Stimulated activated naive CD4-positive, alpha-beta T cell treated with Interleukin-2 at 50 U/mL for 16 hours (primary cell): ENCODE measurements at places on chromosomes 12 and 14.

DNA sequence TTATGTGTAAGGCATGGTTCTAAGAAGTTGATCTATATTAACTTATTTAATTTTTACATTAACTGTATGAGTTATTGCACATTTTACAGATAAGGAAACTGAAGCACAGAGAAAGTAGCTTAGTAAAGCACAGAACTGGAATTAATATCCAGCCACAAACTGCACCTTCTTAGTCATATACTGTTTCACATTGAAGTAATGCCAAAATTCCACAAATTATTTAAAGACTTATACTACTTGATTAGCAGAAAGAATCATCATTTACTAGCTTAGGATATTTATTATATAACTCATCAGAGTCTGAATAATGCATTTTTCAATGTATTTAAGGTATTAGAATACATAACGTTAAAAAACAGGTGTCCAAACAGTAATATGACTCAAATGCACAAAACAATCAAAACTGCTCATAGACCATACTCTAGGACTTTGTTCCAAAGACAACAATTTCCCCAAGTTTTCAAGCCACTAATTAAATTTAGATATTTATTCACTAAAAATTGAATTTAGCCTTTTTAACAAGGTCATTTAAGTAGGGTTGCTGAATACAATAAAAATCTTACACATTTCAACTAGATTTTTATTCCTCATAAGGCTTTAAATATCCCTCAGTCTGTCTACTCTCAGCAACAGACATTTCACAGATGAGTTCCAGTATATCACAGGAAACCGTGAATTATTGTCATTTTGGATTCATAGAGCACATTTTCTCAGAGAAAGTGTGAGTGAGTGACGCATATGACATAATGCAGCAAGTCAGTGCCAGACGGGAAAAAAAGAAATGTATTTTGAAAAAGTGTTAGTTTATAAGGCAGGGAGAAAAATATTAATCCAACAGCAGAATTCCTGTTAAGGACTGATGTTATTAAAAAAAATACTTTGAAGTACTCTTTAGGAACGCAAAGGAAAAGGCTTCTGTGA, 782.5 kb downstream of the TMTC2 start:
- DNase-seq, result no peak

GRCh38 chr12:48486679-48487078, 4.4 kb downstream of the C12orf54 start:
- DNase-seq, result no peak

DNA sequence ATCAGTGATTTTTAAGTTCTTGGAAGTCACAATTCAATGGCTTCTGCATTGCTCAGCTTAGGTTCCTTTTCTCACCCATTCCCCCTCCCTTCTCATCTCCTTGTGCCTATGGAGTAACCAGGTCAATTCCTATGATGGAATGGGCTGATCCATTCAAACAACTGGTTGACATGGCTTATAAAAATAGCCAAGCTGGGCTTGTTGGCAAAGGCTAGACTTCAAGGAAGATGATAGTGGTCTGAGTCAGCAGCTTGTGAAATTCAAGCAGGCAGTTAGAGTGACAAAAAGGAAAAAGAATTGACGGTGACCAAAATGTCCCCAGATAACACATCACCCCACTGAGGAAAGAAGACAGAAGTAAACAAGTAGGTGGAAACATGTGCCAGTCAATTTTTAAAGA, 119.9 kb upstream of the PCED1B start:
- DNase-seq, result no peak

- no peak for DNase-seq
Measured at GRCh38 chr12:124188084-124188483, 106.8 kb upstream of the RFLNA start.

DNA sequence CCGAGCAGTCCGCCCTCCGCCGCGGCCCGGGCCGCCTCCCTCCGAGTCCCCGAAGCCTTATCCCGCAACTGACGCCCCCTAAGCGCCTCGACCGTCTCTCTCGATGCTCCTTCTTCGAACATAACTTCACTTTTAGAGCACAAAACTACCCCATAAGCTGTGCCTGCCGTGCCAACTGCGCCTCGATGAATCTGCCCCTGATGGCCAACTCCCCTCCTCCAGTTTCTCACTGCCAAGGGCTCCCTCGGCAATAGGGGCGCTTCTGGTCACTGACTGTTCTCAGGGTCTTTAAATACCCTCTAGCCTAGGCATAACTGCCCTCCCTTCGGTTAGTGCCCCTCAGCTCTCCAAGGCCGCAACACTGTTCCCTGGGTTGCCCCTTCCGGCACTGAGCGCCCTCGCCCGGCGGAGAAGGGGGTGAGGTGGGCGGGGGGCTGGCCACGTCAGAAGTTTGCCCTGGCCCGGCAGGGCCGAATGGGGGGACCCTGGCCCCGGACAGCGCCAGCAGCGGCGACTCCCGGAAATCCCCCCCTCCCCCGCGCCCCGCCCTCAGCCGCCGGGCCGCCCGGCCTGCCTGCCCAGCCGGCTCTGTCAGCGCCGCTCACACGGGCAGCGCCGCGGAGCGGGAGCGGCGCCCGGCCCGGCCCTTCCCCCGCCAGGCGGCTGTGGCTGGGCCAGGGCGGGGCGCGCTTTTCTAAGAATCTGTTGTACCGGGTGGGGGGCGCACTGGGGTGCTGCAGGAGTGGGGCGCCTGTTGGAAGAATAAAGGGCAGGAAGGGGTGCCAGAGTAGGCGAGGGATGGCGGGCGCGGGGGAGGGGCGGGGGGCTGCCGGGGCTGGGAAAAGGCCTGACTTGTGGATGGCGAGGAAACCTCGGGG, 10.6 kb downstream of the RARG start:
- peak; percentile 53 for DNase-seq

DNA sequence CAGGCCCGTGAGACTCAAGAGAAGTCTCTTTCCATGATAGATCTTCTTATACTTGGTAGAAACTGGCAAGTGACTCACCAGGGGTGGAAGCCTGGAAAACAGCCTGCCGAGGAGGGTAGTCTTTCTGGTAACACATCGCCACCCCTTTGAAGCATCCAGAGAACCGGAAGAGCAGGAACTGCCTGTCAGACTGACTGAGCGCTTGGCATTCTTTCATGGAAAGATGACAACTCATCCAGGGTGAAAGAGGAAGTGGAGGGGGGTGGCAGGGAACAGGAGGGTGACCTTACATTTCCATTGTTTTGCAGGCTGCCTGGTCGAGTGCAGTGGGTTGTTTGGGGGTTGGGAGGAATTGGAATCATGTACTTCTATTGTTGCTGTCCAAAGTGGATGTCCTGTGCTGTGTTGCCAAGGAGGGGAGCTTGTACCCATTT, 34.5 kb downstream of the PRKCH start:
- DNase-seq, result peak; percentile 50

- no peak for DNase-seq
Measured at GRCh38 chr12:92905811-92906554, 23.1 kb downstream of the EEA1 start.

- no peak for DNase-seq
Measured at GRCh38 chr12:76898442-76898841, 19.6 kb upstream of the CSRP2 start.

- no peak for DNase-seq
Measured at GRCh38 chr14:64566651-64567122, 16.9 kb downstream of the PPP1R36 start.

GRCh38 chr12:124094188-124094587, 121.2 kb downstream of the ZNF664 start:
- DNase-seq, result no peak

DNA sequence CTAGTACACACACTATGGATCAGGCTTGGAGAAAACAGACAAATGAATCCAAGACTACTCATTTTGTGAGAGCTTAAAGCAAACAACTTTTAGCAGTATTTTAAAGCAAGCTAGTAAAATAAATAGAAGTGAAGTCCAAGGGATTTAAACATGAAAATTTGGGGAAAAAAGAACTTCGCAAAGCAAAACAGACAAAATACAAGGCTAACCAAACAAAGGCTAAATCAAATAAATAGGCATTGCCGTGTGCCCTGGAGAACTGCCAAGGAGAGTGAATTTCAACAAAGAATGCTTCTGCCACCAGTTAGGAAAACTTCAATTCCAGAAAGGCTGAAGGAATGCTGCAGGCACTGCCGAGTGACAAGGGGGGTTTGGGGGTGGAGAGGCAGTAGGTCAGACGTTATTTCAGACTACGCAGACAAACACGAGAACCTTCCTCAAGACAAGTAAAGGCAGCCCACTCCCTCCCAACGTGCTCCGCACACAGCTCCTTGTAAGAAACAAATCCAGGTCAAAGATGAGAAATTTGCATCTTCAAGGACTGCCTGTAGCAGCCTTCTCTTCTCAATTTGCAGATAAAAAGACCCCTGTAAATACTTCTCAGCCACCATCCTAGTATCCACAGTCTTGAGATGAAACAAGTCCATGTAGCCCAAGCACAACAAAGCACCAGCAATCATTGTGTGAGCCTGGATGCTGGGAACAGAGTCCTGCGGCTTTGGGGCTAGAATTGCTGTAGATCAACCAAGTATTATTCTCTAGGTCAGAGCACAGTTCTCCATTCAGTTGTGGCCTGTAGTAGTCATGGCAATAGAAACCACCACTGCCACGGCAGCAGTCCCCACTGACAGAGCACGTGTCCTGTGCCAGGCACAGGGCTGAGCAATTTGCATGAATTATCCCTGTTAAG, 43.3 kb downstream of the EFCAB11 start:
- DNase-seq, result no peak

DNA sequence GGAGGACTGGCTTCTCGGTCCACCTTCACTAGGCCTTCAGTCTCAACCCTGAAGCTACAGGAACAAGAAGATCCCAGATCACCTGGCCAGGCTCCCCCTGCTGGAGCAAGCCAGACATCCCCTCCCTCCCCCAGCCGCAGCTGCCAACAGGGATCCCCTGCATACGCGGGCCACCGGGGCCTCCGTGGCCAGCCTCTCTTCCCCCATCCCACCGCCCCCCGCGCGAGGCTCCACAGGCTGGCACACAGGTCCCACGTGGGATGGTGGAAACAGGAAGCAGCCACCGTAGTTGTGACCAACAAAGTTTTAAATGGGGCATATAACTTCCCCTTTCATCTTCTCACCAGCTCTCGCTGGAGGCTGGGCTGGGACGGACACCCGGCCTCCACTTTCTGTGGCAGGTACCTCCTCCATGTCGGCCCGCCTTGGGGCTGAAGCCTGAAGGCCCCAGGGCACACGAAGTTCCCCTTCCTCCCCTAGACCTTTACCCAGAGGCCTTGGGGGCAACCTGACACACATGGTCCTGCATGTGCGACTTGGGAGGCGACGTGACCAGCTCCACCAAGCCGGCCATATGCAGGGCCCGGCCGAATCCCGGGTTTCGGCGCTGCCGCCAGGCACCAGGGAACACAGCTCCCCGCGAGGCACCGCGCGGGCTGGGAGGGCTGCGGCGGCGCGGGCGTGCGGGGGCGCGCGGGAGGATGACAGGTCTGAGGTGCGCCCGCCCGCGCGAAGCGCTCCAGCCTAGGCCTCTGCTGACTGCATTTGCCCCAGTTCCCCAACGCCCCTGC, 44.4 kb upstream of the PNMA1 start:
- DNase-seq, result peak; percentile 75

- DNase-seq, result no peak
Measured at GRCh38 chr12:56983386-56983785, 23.0 kb downstream of the ZBTB39 start.

DNA sequence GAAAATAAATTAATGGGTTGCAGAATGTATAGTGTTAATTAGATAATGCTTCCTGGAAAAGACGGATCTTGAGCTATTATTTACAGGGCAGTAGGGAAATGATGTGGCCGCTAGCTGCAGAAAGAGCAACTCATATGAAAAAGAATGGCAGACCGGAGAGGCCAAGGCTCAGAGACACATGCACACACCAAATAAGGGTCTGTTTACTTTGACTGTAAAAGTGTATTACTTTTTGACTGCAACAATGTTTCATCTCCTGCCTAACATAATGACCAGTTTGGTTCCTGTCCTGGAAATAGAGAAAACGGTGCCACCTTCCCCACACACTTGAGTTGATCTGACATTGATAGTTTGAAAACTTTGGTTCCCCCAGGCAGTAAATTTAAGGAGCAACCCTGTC, 290.9 kb downstream of the CACNA1C start:
- DNase-seq, result no peak

- no peak for DNase-seq
Measured at GRCh38 chr12:127223731-127224130, 1043.2 kb upstream of the TMEM132C start.

DNA sequence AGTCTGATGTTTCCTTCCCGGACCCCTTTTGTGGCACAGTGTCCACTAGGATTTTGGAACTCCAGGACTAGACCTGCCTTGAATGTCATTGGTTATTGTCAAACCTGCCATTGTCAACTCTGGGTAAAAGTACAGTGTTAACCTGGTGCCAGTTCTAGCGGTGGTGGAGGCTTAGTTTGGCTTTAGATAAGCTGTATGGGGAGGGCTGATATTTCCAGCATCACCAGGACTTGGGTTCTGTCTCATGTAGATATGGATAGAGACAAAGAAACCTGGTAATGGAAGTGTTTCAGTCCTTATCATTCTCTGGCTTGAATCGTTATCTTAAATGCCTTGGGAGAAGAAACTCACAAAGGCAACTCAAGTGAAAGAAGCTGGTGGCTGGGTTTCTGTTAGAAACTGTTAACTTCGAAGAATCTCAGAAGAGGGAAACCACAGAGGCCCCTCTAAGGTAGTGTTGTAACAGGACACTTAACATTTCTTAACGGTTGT, 10.6 kb downstream of the CHST11 start:
- DNase-seq, result no peak

DNA sequence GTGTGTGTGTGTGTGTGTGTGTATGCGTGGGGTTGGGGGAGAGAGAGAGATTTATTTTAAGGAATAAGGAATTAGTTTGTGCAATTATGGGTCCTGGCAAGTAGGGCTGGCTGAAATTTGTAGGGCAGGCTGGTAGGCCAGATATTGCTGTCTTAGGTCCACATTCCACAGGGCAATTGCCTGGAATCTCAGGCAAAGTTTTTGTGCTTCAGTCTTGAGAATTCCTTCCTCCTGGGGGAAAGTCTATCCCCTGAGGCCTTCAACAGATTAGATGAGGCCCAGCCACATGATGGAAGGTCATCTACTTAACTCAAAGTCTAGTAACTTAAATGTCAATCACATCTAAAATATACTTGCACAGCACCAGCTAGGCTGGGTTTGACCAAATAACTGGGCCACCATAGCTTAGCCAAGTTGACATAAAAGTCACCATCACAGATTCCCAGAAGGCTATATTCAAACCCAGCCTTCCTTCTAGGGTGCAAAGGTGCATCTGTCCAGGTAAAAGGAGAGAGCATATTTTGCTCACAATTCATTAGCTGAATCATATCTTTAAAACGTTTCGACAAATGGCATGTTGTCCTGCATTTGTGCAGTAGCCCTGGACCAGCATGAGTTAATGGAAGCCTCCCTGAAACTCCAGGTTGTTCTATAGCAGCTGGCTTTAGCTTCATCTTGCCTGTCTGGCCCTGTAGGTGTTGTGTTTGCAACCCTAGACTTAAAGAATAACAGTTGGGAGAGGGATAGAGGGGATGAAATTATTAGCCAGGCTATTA, 63.1 kb downstream of the C14orf132 start:
- no peak for DNase-seq

- no peak for DNase-seq
Measured at GRCh38 chr12:28996688-28997087, 152.4 kb upstream of the FAR2 start.

DNA sequence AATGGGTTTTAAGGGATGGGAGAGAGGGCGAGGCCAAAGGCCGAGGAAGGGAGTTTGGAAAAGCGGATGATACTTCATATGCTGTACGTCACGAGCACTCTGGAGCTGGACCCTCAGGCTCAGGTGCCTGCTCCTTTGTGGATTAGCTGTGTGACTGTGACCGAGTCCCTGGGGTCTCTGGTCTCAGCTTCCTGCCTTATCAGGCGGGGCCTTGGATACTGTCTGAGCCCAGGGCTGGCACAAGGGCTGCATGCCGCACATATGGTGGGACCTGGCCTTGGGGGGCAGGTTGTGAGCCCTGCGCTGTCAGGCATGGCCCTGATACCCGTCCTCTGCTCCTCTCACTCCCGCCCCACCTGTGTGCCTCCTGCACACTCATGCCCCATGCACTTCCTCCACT, 95.3 kb downstream of the ADGRD1 start:
- DNase-seq, result no peak
